Right kidney (tissue), 9 donors: ENCODE measurements at places on chromosomes 2 and 18.

- no peak for DNase-seq
Measured at GRCh38 chr2:9280224-9280623, 73.6 kb downstream of the ASAP2 start.

GRCh38 chr2:38975042-38975441 lies 85.4 kb downstream of the ARHGEF33 start:
- no peak for DNase-seq

DNA sequence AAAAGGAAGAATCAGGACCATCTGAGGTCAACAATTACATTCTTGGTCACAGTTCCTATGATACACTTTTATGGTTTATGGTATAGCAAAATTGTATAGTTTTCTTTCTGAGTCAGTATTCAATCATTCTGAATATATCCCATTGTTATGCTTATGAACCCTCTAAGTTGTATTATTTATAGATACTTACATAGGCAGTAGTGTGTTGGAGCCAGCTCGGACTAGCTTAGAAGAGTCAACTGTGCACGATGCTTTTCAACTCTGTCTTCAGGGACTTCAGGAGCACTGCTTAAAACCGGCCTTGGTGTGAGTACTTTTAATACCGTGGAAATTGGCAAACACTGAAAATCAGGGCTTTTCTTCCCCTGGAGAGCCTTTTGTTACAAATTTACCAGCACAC lies 215.7 kb downstream of the IKZF2 start:
- DNase-seq: no peak

- DNase-seq: no peak
Measured at GRCh38 chr2:162885281-162886070, 46.9 kb upstream of the KCNH7 start.

GRCh38 chr2:29235411-29235810 lies 120.2 kb downstream of the CLIP4 start:
- DNase-seq: no peak

- no peak for DNase-seq
Measured at GRCh38 chr18:4352746-4353551, 102.2 kb downstream of the DLGAP1 start.

DNA sequence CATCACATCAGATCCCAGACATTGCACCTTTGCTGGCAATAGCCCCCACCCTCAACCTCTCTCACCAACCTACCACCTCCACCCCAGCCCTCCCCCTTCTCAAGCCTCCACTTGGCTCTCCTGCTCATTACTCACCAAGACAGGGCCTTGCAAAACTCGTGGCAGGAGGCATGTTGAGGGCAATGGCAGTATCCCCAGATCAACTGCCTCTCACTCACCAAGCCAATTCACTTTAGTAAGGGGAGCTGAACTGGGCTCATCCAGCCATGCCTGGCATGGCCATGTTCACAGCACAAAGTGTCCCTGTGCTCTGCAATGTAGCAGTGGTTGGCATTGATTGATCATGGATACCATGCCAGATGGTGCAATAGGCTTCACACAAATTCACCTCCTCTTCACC lies 46.3 kb upstream of the TEX51 start:
- DNase-seq: no peak

GRCh38 chr2:229033816-229034215 lies 237.3 kb downstream of the PID1 start:
- DNase-seq: no peak

DNA sequence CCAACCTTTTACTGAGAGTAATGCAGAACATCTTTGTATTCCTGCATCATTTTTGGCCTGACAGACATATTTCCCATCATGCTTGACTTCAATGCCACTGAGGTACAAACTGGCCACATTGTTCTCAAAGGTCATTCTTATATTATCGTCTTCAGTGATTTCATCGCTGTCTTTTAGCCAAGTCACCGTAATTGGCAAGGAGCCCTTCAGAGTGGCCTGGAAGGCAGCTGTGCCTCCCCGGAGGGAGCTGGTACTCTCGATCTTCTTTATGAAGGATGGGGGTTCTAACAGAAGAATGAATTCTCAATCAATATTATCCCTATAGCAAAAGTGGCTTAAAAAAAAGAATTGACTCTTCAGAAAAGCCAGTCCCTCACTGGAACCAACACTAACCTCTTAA lies 75.9 kb downstream of the TTN start:
- DNase-seq: no peak

- DNase-seq: no peak
Measured at GRCh38 chr2:234463626-234464290, 33.1 kb downstream of the ARL4C start.

- DNase-seq: no peak
Measured at GRCh38 chr2:88713408-88713807, 21.9 kb downstream of the RPIA start.

- peak; percentile 81 for DNase-seq
Measured at GRCh38 chr18:10454681-10455557, 484 bp downstream of the APCDD1 start.

GRCh38 chr2:150279686-150280085 lies 207.8 kb downstream of the RND3 start:
- DNase-seq: no peak

GRCh38 chr2:11805024-11805423 lies 58.6 kb downstream of the LPIN1 start:
- DNase-seq: no peak

DNA sequence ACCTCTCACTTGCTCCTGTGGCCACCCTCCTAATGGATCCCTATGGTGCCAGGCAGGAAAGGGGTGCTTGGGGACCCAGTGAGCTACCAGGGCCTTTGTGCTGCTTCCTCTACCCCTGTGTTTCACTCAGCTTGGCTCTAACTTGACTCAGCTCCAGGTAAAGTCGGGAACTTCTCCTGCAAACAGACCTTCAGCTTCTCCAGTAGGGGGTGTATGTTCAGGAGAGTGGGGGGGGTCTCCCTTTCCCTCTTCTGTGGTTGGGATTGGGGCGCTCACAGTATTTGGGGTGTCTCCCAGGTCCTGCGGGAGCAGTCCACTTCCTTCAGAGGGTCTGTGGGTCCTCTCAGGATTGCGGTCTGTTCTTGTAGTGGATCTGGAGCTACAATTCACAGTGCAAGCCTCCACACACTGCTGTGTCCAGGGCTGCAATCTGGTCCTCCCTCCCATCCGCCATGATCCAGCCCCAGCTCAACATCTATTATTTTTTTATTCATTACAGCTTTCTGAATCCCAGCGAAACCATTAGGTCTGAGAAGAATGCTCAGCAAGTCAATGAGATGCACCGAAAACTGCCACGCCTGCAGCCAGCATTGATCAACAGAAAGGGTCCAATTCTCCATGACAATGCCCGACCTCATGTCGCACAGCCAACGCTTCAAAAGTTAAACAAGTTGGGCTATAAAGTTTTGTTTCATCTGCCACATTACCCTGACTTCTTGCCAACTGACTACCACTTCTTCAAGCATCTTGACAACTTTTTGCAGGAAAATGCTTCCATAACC lies 26.4 kb upstream of the SAP130 start:
- DNase-seq: no peak

DNA sequence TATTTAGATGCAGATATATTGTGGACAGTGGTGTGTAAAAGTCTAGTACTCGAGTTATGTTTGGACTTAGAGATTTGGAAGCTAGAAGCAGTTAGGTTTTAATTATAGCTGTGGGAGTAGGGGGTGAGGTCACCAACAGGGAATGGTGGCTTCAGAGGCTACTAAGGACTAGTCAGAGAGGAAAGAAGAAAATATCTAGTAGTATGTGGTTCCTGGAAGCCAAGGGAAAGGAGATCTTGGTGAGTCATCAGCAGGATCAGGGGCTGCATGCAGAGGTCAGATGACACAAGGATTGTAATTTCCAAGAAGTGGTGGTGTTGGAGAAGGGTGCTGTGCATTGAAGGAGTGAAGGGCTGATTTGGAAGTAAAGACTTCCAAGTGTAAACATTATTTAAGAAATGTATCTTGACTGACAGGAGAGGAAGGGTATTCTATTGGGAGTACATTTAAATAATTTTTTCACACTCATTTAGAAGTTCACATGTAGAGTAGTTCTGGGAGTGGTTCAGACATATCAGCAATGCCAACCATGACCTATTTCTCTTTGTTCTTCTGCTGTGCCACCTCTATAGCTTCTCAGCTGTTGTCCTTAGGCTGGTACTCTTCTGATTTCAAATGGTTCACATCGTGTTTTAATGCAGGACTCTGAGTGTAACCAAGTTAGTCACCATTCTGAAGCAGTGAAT lies 59.1 kb downstream of the ACSL3 start:
- DNase-seq: no peak

GRCh38 chr18:34880882-34881834 lies 160.1 kb upstream of the MAPRE2 start:
- no peak for DNase-seq

DNA sequence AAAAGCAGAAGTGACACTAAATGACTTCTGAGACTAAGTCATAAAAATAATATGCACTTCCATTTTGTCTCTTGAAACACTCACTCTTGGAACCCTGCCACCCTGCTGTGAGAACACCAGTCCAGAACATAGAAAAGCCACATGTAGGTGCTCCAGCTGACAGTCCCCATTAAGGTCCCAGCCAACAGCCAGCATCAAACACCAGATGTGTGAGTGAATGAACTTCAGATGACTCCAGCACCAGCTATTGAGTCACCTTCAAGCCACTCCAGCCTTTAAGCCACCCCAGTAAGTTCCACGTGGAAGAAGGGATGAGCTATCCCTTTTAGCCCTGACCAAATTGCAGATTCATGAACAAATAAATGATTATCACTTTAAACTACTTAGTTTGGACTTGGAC lies 31.5 kb upstream of the LGALSL start:
- DNase-seq: no peak

- peak; percentile 51 for DNase-seq
Measured at GRCh38 chr2:66696374-66696773, 261.4 kb downstream of the MEIS1 start.

GRCh38 chr18:54330768-54331548 lies 26.7 kb downstream of the STARD6 start:
- DNase-seq: no peak

GRCh38 chr2:165594231-165594934 lies 124.9 kb downstream of the CSRNP3 start:
- no peak for DNase-seq

DNA sequence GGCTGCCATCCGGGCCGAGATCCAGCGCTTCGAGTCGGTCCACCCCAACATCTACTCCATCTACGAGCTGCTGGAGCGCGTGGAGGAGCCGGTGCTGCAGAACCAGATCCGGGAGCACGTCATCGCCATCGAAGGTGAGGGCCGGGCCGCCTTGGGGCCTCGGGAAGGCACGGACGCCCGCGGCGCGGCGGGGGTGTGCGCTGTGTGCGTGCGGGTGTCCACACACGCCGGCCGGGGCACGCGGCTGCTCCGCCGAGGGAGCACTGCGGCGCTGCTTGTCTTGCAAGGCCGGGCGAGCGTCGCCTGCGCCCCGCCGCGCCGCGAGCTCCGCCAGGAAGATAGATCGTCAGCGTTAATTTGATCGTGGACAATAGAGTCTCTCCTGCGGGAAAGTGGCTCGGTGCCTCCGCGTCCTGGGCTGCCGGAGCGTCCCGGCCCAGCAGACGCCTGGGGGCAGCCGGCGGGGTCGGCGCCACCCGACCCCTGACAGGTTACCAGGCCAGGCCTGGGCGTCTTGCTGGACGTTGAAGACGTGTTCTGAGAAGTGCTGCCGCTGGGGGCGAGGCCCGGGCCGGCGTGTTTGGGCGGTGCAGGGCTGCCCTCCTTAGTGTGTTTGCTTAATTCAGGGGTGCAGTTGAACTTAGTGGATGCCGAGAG lies 1.0 kb downstream of the AGAP1 start:
- peak; percentile 82 for DNase-seq

DNA sequence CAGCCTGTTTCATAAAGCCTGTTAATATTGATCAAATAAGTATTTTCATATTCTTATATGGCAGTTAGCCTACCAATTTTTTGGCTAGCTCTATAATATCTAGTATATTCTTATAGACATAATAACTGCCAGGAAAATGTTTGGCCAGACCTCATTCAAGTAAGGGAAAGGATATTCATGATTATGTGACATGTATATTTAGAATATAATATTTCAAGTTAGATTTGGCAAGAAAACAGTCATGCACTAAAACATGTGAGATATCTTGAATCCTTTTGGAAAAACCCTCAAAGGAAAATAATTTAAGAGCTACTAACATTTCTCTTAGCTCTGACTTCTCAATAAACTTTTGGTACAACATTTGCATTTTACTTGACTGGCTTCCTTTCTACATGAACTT lies 694.1 kb downstream of the PLCL1 start:
- DNase-seq: no peak

GRCh38 chr18:40832362-40832761 lies 1122.7 kb upstream of the PIK3C3 start:
- DNase-seq: no peak

DNA sequence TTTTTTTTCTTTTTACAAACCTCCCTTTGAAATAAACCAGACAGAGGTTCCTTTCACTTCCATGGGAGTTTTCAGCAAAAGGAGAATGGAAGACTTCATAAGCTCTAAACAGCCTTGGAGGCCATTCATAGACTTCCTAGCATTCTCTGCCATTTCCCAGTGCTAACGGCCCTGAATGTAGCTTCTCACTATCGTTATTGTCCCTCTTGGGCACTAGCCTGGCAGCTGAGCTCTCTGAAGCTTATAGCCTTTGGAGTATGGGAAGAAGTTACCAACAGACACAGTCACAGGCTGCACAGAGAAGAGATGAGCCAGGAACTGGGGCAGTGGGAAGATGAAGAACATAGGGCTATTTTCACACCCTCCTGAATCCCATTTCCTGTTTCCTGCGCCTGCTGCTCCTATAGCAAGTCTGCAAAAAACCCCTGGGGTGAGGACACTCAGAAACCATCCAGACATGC lies 29.1 kb upstream of the EPC2 start:
- no peak for DNase-seq

DNA sequence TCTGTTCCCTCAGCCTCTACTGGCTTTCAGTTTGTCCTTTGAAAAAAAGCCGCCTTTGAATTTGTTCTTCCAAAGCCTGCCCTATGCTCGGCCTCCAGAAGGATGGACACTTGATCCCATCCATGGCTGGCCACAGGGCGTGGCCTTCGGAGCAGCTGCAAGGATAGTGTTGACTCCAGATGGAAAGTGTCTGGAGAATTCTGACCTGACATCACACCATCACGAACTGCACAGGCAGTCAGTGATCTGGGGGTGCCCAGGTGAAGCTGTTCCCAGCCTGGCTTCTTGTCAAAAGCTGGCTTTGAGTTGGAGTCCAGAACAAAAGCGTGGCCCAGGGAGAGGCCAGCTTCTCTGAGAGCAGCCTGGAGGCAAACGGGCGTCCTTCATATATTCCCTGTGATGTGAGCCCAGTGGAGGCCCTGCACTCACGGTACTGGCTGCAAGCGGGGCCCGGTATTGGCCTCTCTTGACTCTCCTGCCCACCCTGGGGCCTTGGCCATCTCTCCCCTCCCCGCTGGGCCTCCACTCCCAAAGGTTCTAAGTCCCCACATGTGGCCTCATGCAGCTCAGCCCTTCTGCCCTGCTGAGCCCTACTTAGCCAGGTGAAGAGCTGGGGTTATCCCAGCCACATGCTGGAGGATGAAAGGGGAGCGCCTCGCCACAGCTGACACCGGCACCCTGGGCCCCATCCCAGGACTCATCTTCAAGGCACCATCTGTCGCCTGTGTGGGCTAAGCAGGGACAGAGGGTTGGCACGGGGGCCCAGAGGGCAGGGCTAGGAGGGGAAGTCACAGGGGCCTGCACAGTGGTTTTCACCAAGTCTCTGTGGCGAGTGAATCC lies 20.4 kb upstream of the ATOH8 start:
- DNase-seq: peak; percentile 19

- no peak for DNase-seq
Measured at GRCh38 chr2:152466041-152466440, 131.1 kb downstream of the FMNL2 start.
